ENCODE measurements at places on chromosomes 1 and 21.

DNA sequence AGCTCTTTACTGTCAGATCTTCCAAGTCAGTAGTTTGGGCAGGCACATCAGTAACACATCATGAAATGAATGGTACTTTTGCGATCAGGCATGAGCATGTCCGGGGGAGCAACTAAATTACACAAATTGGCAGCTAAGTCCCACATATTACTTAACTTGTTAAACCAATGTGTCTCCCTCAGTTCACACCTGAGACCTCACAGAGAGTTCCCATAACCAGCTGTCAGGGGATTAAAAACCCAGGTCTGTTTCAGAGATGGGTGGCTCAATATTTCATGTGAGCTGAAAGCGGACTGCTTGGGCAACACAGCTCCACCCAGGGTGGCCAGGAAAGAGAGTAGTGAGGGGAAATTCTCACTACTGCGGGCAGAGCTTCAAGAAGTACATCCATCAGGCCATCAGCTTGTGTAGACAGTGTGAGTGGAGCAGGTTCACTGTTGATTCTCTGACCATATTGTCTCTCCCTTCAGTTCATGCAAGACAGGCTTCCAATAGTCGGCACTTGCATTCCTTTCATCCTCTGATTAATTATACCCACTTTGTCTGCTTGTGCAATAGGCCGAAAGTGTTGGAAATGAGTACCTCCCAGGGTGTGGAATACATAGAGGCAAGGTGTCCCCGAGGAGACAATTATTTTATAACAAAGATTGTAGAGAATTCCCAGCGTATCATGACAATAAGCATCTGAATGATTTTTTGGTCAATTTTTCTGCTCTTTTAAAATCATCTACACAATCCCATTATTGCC, 139.9 kb downstream of the PTGER3 start:
- DNase-seq, result no peak

DNA sequence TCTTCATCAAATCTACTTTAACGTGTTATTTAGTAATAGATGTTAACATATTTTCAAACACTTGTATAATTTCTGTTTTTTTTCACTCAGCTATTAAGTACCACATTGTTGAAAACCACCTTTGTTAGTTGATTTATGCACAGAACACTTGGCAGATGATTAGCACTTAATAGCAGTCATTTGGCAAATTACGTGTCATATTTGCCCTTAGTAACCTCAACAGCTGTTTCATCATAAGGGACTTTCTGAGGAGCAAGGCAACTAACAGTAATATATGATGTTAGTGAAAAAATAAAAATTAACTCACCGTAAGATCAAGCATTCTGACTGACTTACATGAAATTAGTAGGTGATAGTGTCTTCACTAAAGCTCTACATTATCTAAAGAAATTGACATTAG, 186.4 kb downstream of the HMCN1 start:
- no peak for DNase-seq

GRCh38 chr1:66242646-66243547, 291.1 kb upstream of the SGIP1 start:
- peak; percentile 80 for DNase-seq

DNA sequence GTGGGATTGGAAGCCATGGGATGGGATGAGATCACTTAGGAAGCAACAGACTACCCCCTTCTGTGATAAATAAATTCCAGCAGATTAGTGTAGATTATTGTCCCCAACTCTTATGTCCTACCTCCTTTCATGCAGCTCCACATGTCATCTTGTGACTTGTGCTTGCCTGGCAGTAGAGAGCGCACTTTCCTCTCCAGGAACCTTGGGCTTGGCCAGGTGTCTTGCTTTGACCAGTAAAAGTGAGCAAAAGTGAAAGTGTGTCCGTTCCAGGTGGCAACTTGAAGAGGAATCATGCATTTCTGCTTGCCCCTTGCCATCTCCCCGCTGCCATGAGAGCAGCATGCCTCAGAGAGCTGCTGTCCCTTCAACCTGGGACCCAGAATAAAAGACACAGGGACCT, 122.9 kb upstream of the ERG start:
- DNase-seq, result no peak

GRCh38 chr1:27348861-27349783, 7.3 kb downstream of the SYTL1 start:
- peak; percentile 19 for DNase-seq

DNA sequence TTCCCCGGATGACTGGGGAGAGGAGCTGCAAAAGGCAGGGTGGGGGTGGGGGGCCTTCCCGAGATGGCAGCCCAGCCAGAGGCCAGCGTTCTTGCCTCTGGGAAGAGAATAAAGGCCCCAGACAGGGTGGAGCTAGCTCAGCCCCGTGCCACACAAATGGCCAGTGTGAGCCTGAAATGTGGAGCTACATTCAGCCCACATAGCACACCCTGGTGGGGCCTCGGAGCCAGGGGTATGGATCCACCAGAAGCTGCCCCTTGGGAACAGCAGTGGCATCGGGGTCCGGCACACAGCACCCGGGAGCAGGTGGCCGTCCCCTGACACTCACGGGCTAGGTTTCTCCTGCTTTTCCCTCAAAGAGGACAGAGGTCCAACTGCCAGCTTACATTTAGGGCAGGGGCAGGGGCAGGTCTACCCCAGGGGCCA, 93.9 kb downstream of the PDE9A start:
- DNase-seq, result no peak

- no peak for DNase-seq
These were observed 1171.0 kb downstream of the MRPL39 start for GRCh38 chr21:24436236-24436635.

- DNase-seq, result no peak
These were observed 216.6 kb downstream of the PLA2G4A start for GRCh38 chr1:187045371-187045770.

DNA sequence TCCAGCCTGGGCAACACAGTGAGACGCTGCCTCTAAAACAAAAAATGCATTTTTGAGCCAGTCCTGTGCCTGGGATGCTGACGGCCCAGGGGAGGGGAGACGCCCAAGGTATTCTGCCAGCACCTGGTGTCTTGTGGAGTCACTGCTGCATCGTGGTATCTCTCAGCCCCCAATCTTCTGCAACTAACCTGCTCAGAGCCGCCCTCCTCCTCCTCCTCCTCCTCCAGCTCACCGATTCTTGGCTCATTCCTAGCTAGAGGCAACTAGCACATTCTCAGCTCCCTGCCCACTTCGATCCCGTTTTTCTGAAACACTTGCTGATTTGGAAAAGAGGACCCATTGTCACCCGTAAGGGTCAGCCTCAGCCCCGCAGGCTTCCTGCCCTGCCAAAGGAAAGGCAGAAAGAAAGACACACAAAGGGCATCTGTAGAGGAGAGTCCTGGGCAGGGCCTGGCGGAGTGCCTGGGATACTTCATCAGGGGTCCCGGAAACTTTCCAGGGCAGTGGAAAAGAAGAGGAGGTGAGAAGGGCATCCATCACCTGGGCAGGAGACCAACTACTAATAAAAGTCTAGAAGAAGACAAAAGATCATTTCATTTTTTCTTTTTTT, 20.7 kb downstream of the GPR157 start:
- no peak for DNase-seq

Measured in inflammatory macrophage (primary cell).